Stomach (tissue), 19 donors: ENCODE measurements at places on chromosomes 1 and 21.
A peak's percentile ranks its signal among the peaks of the same experiment; 100 is the strongest.

DNA sequence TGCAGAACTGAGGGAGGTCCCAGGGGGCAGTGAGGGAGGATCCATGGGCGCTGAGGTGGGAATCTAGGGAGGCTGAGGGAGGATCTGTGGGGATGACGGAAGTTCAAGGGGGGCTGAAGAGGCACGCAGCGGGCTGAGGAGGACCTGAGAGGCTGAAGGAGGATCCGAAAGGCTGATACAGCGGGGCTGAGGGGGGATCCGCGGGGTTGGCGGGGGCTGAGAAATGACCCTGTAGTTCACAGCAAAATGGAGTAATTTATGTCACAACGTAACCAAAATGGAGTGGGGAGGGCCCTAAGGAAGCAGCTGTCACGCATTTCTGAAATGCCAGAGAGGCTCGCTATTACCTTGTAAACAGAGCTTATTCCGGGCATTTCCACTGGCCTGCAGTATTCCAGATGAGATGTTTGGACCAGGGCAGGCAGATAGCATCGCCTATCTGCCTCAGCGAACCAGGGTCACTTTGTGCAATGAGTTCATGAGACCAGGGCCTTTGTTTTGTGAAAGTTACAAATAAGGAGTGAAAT, 926 bp upstream of the MRPL55 start:
- no peak for DNase-seq

DNA sequence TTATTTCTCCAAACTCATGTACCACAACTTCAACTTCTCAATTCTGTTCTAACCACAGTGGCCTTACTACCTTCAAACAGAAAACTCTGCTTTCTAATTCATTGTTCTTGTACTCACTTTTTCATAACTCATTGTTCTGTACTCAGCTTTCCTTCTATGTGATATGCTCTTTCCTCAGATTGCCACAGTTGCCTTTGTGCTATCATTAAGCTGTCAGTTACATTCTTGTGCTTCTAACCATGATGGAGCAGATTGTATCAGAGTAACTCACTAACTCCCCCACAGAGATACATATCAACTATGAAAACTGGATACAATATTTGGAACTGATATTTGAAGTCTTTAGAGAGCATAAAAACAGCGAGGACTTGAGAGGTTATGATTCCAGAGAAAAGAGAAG, 1213.7 kb downstream of the KCNT2 start:
- no peak for DNase-seq

DNA sequence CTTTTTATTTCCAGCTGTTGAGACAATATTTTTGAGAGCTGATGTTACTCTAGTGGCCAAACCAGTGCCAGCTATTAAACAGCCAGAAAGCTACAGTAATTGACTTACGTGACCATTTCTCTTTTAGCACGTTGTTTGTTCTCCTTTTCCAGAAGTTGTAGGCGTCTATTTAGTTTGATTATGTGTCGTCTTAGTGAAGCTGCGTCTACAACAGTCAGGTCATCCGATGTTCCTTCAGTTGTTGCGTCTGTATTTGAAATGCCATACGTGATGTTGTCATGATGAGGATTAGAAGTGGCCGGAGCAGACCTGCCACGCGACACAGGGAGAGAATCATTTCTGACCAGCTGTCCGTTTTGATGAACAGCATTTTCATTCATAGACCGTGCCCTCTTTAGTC, 38.2 kb downstream of the TMEM51 start:
- no peak for DNase-seq

DNA sequence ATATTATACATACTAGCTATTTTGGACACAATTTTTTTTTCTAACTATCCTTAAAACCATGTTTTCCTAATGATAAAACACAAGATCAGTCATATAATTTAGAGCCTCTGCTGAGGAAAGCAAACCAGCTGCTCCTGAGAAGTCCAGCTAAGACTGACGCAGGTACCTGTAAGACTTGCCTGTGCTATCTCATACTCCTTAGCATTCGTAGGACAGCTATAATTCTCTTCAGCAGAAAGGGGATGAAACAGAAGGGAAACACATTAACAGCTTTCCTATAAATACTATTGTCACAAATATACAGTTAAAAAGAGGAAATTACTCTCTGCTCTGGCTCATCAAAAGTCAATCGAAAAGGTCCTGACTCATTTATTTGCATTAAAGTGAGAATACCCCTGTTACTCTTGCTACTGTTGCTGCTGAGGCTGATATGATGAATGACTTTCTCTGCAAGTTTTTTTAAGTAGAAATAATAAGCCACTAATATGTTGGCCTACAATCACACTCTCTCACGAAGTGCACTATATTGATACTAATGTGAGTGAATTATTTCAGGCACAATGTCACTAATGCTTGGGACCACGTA, 757.1 kb downstream of the KCNT2 start:
- DNase-seq, result no peak

- DNase-seq, result peak; percentile 36
Measured at GRCh38 chr1:6460301-6461050, 5.5 kb downstream of the TNFRSF25 start.

- no peak for DNase-seq
Measured at GRCh38 chr1:15884477-15884876, 37.0 kb downstream of the SPEN start.

- DNase-seq, result no peak
Measured at GRCh38 chr1:170326186-170326585, 180.4 kb downstream of the NTMT2 start.

- DNase-seq, result no peak
Measured at GRCh38 chr1:33864460-33865389, 846 bp downstream of the HMGB4 start.

- DNase-seq, result no peak
Measured at GRCh38 chr1:214085325-214085724, 97.6 kb downstream of the PROX1 start.

- no peak for DNase-seq
Measured at GRCh38 chr1:100604372-100604771, 66.4 kb downstream of the GPR88 start.

- no peak for DNase-seq
Measured at GRCh38 chr1:94677714-94678113, 136.2 kb upstream of the F3 start.

DNA sequence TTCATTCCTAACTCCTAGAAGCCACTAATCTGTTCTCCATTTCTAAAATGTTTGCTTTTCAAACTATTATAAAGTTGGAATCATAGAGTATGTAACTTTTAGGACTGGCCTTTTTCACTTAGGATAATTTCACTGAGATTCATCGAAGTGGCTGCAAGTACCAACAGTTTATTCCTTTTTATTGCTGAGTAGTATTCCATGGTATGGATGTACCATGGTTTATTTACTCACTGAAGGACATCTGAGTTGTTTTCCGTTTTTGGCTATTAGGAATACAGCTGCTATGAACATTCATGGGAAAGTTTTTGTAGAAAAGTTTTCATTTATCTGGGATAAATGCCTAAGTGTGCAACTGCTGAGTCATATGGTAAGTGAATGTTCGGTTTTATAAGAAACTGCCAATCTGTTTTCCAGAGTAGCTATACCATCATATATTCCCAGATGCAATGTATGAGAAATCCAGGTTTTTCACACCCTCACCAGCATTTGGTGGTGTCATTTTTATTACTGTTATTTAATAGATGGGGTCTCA, 66.3 kb downstream of the SLC27A3 start:
- DNase-seq, result no peak

GRCh38 chr1:243280571-243281129, 24.8 kb downstream of the SDCCAG8 start:
- DNase-seq, result no peak

DNA sequence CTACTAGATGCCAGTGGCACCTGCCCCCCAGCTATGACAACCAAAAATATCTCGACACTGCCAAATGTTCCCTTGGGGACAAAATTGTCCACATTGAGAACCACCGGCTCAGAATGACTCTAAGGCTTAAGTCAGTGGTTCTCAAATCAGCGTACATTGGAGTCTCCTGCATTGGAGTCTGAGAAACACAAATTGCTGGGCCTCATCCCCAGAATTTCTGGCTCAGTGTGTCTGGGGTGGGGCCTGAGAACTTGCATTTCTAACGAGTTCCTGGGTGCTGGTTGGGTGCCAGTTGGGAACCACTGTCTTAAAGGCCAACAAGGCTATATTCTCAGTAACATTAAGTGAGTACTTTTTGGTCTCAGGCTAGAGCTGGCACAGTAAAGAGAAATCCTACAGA, 77.7 kb upstream of the GADD45A start:
- DNase-seq, result no peak

DNA sequence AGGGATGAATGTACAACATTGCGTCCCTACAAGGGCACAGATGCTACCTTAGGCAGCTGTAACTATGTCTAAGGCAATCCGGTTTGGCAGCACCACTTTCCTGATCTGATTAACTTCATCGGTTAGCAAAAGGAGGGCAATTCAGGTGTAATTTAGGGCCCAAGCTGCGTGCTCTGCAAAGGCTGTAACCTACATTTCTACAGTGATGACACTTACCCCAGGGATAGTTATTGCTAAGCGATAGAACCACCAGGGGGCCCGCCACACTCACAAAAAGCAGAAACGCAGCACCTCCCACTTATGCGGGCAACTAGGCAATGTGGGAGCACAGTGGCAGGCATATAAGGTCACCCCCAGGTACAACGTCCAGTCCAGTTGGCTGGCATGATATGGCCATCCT, 113.5 kb downstream of the GDAP2 start:
- no peak for DNase-seq

- peak; percentile 61 for DNase-seq
Measured at GRCh38 chr1:39576016-39576657, 453 bp downstream of the PABPC4 start.

DNA sequence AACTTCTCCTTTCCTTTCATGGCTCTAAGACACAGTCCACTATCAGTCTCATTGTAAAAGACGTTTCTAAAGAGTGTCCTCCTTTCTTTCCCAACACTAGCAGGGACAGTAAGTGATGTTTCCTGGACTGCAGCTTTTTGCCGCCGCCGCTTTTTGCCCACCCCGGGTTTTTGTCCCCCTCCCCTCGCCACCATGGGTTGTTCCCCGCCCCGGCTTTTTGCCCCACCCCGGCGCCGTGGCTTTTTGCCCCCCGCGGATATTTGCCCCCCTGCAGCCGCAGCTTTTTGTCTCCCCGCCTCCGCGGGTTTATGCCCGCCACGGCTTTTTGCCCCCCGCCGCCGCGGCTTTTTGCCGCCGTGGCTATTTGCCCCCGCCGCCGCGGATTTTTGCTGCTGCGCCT, 95.2 kb downstream of the TPTE start:
- no peak for DNase-seq

DNA sequence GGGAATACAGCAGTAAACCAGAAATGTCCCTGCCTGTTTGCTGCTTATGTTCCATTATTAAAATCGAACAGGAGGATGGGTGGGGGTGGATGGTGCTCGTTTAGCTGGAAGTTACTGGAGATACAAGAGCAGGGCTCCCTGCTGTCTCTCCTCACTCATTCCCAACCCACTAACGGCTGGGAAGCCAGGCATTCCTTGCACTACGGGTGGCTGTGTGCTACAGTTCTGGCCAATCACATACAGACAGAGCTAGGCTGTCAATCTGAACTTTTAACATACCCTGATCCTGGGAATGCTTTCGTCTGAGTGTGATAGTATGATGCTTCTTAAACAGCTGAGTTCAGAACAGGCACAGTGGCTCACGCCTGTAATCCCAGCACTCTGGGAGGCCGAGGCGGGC, 7.0 kb downstream of the SIPA1L2 start:
- DNase-seq, result no peak

- peak; percentile 87 for DNase-seq
Measured at GRCh38 chr1:231866392-231867331, 240.1 kb downstream of the DISC1 start.

DNA sequence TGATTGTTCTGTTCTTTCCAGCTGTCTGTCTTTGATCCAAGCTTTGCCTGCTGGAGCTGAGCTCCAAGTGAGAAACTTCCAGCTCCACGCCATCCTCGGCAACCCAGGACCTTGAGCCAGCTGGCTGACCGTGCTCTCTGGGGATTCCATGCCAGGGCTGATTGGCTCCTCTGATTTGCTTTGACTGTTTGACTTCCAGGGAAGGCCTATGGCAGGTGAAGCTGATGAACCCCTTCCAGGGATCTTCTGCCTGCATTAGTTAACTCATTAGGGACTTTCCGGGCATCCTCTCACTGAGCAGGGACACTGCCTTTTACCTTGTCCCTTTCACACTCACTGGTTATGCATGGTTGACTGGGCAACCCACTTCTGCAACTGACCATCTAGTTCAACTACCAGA, 406.1 kb downstream of the RPS6KC1 start:
- no peak for DNase-seq

- DNase-seq, result no peak
Measured at GRCh38 chr1:111242805-111243523, 15.5 kb downstream of the CHI3L2 start.

DNA sequence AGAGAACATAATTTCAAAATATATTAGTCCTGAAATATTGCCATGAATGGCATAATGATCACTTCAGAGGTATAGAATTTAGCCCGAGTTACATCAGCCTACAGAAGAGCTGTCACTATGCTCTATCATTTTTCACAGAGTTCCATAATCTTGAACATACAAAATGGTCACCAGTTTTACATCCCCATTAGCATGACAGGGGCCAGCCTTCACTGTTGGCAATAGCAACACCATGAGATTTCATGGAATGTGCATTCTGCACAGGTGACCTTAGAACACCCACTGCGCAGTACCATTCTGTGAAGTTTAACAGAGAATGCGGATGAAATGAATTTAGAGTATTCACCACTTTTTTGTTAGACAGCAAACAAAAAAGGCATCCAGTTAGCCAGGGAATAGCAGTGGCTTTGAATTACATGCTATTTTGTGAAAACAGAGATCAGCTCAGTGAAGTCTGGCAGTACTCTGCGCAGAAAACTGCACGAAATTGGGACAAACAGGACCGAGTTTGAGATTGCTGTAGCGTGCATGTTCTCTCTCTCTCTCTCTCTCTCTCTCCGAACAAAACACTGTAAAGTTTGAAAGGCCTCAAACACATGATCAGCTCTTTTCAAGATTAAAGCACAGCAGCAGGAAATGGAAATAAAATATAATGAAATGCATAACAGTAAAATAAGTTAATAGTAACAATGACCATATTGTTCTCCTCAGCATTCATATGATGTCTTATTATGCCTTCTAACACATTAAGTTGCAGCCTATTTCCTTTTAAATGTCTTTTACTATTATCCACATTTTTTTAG, 349.3 kb downstream of the USH2A start:
- no peak for DNase-seq

GRCh38 chr1:91398291-91398690, 6.3 kb downstream of the HFM1 start:
- DNase-seq, result no peak

- DNase-seq, result peak; percentile 93
Measured at GRCh38 chr1:115771847-115772457, 3.4 kb upstream of the CASQ2 start.

DNA sequence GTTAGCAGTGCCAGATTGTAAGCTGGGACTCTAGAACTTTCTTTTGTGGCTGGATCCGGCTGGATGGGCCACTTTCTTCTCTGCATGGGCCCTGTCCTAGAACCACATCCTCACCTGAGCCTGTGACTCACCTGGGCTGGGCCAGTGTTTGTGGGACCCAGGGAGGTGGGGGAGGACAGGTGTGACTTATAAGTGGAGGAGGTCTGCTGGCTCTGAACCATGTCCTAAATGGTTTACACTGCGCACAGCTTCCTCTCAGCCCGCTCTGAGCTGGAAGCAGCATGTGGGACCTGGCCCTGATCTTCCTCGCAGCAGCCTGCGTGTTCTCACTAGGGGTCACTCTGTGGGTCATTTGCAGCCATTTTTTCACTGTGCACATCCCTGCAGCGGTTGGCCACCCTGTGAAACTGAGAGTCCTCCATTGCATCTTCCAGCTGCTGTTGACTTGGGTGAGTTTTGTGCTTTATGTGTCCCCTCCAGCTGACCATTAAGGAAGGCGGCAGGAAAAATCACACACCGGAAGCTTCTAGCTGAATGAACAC, at the start of gene AADACL3:
AADACL3 (plus strand) TSS at position 215 of the 542 bp plus-strand sequence; CDS start at position 282, 67 bp downstream.
- no peak for DNase-seq

- peak; percentile 70 for DNase-seq
Measured at GRCh38 chr1:2091611-2092604, 41.7 kb downstream of the PRKCZ start.
